Left ventricle myocardium inferior (tissue), 1 donor: ENCODE measurements at places on chromosomes 16 and 17. TPM values are rescaled to one million over a fixed set of nuclear protein-coding genes. Genes with fewer than 3 reads are reported as not detected.

The FBXW10B gene
- 1.0 TPM for total RNA-seq

The HS3ST3B1 gene
- 1.2 TPM for total RNA-seq

The GPR139 gene
- not detected for total RNA-seq

The PARN gene
- total RNA-seq: 16.8 TPM

The KRTAP16-1 gene
- total RNA-seq: not detected

The NPIPA3 gene
- total RNA-seq: 0.85 TPM

The GPRC5C gene
- 32.0 TPM for total RNA-seq

The SCGB1C2 gene
- not detected for total RNA-seq

The GCGR gene
- not detected for total RNA-seq

The ATP6V0A1 gene
- 25.6 TPM for total RNA-seq

The ZNF598 gene
- total RNA-seq: 14.5 TPM

The CACNG5 gene
- not detected for total RNA-seq

The LGALS9B gene
- not detected for total RNA-seq

The NXPH3 gene
- total RNA-seq: 4.0 TPM

The TLCD3B gene
- total RNA-seq: not detected

The ICAM2 gene
- total RNA-seq: 28.2 TPM

The TEX14 gene
- total RNA-seq: 0.19 TPM
